T-helper 2 cell (primary cell): ENCODE measurements at places on chromosomes 7 and 10.

DNA sequence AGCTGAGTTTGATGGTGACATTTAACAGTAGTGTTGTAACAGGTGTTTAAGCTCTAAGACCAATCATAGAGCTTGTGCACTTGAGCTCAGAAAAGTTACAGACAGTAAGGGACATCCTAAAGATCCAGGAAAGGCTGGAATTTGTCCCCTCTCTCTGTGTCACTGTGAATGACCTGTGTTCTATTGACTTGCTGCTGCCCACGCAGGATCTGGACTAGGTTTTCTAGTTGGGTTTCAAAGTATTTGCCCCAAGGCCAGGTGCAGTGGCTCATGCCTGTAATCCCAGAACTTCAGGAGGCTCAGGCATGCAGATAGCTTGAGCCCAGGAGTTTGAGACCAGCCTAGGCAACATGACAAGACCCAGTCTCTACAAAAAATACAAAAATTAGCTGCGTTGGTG lies 17.1 kb downstream of the AOC1 start:
- no peak for DNase-seq

- DNase-seq, result no peak
These were observed 182.1 kb downstream of the ARID5B start for GRCh38 chr10:62083412-62084267.

- no peak for DNase-seq
These were observed 24.6 kb upstream of the ASL start for GRCh38 chr7:66050990-66051448.

DNA sequence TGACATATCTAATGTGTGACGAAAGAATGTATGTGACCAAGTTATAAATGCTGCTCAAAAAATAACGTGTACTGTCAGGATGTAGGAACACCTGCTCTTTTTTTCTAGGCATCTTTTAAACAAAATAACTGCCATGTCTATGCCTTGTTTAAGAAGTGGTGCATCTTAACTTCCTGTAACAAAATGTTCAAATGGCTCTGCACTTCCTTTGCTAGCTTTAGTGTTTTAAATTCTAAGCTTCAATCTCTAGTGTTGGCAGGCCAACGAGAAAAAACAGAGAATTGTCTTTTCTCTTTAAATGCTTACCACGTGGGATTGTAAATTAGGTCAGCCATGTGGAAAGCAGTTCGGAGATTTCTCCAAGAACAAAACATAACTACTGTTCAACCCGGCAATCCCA lies 14.6 kb upstream of the PDSS1 start:
- no peak for DNase-seq

DNA sequence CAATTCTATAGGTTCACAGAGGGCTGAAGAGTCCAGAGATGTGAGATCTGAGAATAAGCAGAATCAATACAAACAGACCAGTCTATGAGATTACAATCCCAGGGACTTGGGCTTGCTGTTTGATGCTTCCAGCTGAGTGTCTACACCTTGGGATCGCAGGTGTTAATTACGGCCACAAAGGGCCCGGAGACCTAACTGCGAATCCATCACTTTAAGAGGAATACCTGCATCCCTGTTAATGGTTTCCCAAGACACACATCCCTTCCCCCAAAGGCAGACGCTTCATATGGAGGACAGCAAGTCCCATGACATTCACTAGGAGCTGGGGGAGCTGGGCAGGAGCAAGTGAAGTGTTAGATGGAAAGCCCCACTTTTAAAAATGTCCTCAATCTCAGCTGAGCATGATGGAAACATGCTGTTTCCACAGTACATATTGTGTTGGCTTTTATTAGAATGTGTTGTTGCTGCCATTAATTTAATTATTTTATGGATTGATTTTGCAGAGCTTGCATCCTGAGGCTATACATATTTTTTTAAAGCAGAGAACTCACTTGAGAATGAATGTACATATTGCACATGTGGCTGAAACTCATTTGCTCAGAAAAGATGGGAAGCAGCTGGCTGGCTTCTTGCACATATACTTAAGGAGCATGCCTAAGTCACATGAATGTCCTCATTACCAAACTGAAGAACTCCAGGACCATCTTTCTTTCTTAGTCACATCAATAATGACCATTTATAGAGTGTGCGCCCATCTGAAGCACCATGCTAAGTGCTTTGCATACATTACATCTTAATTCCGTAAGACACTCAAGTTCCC lies 151.3 kb downstream of the NEBL start:
- DNase-seq, result no peak

GRCh38 chr7:2941216-2941859 lies 97.2 kb upstream of the GNA12 start:
- DNase-seq, result no peak

GRCh38 chr7:96962221-96962885 lies 43.0 kb upstream of the DLX6 start:
- DNase-seq, result no peak

DNA sequence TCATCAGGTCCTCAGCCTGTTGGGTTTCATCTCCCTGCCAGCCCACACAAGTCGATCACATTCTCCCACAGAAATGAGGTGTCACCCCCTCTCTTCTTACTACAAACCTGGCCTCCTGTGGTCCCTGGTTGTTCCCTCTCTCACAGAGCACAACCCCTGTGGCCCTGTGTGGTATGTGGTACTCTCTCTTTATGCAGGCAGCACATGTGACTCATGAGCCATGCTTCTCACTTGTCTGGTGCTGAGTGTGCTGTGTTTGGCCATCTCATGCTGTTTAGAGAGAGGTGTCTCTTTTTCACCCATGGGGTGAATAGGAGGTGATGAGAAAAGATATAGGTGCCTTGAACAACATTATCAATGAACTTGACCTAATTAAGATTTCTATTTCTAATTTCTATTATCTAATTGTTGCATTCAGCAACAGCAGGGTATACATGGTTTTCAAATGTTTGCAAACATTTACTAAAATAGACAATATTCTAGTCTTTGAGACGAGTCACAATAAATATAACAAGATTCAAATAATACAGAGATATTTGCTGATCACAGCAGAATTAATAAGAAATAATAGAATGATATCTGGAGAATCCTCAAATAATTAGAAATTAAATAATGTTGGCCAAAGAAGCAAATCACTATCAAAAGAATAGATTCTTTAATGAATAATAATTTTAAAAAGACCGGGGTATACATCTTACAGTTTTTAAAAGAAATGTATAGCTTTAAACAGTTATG lies 633.8 kb upstream of the IGFBP3 start:
- DNase-seq, result no peak

DNA sequence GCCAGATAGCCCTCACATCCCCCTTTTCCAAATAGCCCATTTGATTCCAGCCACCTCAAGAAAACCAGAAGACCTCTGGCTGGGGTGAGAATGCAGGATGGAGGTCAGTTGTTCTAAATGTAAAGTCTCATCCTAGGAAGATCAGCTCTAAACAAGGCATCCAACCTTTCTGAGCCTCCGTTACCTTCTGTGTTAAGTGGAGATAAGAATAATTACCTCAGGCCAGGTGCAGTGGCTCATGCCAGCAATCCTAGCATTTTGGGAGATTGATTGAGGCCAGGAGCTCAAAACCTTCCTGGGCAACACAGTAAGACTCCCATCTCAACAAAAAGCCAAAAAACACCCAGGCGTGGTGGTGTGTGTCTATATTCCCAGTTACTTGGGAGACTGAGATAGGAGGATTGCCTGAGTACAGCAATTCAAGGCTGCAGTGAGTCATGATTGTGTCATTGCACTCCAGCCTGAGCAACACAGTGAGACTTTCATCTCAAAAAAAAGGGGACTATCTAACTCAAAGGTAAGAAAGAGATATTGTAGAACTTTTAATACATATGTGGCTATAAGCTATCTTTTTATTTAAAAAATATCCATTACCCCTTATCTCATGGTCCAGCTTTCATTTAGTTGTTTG lies 43.5 kb downstream of the PRTFDC1 start:
- DNase-seq, result no peak

- DNase-seq, result no peak
These were observed 291.1 kb upstream of the IMMP2L start for GRCh38 chr7:111853201-111853990.

DNA sequence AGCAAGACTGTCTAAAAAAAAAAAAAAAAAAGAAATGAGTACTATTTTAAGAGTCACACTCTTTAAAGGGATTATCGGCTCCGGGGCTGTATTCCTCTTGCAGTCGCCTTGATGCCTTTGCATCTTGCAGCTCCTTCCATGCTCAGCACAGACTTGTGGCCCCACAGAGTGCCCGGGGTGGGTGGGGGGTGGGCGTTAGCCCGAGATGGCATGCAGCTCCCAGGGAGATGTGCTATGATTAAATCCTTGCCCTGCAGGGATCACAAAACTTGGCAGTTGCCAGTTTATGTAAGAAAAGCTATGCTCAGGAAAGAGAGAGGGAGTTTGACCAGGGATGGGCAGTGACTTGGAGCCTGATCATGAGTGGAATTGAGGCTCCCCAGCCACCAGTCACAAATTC lies 81.9 kb downstream of the CCDC3 start:
- no peak for DNase-seq

GRCh38 chr7:151385626-151386300 lies 24.1 kb downstream of the WDR86 start:
- no peak for DNase-seq

DNA sequence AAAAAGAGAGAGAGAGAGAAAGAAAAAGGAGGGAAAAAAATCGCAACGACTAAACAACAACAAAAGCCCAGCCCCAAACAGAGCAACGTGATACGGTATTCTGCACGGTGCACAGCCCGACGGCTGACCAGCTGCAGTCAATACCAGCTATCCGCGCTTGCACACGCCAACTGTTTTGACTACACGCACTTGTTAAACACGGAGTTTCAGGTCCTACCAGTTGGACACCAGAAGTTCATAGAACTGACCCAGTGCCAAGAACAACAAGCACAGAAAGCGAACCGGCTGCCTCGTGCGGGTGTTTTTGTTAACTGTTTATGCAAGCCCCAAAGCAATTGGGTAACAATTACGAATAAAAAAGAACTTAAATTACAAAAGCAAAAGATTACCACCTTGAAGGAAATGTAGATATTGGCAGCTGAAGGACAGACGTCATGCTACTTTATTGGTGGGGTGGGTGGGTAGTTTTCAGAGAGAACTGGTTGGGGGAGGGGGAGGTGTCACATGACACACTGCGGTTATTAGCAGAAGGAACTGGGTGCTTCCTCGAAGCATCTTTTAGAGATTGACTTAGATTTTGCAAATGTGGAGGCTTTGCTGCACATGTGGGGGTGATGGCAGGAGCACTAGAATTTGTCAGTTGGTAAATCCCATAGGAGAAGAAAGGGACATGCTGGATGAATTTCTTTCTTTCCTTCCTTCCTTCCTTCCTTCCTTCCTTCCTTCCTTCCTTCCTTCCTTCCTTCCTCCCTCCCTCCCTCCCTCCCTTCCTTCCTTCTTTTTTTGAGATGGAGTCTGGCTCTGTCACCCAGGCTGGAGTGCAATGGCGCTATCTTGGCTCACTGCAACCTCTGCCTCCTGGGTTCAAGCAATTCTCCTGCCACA lies 110.6 kb upstream of the EFCAB10 start:
- peak; percentile 93 for DNase-seq
